ENCODE measurements at places on chromosomes 1 and 21.

DNA sequence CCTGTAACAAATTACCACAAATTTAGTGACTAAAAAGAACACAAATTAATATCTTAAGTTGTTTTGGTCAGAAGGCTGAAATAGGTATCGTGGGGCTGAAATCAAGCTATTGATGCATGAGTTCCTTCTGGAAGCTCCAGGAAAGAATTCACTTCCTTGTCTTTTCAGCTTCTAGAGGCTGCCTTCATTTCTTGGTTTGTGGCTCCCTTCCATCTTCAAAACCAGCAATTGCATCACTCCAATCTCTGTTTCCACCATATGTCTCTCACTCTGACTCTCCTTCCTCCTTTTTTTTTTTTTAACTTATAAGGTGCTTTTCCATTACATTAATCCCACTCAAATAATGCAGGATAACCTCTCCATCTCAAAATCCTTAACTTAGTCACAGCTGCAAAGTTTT is 78.4 kb downstream of the OLFM3 start:
- DNase-seq = no peak

- no peak for DNase-seq
Measured at GRCh38 chr1:21436488-21437340, 3.2 kb upstream of the NBPF3 start.

DNA sequence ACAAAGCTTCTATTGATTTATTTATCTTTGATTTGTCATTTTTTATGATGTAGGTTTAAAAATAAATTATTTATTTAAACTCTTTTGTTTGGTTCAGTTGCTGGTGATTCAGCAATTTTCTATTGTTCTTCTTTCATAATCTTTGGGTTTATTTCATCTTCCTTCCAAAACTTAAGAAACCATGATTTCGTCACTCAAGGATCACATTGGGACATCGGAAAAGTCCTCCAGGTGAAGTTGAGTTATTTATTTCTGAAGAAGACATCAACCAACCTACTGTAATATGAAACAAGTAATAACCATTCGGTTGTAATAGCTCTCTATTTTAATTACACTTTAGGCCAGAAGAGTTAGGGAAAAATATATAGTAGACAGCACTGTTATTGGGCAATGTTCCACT is 23.0 kb upstream of the WLS start:
- no peak for DNase-seq

GRCh38 chr21:31289702-31290101 is 54.4 kb downstream of the TIAM1 start:
- DNase-seq = no peak

GRCh38 chr1:183689762-183690204 is 36.7 kb upstream of the APOBEC4 start:
- no peak for DNase-seq

DNA sequence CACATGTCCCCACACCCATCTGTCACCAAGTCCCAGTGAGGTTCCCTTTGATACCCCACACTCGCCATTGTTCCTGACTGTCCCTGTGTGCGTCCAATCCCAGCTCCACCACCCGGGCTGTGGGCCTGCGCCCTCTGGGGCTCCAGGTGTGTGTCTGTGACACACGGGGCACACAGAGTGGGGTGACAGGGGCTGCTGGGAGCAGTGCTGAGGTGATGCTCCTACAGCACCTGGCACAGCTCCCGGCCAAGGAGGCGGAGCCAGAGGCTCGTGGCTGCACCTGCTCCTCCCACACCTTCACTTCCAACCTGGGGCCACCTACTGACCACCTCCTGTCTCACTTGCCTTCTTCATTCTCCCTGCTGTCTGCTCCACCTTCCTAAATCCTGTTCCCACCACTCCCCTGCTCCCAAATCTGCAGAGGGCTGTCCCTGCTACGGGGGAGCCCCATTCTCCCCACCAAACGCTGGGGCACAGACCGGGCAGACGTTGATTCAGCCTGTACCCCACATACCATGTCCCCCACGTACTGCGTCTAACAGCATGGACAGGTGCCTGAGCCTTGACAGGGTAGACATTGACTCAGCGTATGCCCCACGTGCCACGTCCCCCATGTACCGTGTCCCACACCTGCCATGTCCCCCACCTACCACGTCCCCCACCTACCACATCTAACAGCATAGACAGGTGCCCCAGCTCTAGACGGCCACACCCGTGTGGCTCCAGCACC is 16.4 kb downstream of the WDR4 start:
- no peak for DNase-seq

DNA sequence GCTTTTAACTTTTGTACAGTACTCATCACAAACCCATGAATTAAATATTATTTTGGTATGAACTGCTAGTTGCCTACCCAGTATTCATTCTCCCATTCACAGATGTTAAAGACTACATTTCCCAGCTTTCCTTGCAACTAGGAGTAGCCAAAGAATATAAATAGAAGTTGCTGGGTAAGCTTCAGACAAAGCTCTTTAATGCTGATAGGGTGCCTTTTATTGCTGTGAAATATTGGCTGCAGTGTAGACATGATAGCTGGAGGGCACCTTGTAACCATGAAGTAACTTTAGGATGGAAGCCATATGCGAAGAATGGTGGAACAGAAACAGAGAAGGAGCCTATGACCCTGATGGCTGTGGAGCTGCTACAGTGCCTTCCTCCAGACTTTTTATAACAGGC is 16.7 kb downstream of the JUN start:
- DNase-seq = no peak

DNA sequence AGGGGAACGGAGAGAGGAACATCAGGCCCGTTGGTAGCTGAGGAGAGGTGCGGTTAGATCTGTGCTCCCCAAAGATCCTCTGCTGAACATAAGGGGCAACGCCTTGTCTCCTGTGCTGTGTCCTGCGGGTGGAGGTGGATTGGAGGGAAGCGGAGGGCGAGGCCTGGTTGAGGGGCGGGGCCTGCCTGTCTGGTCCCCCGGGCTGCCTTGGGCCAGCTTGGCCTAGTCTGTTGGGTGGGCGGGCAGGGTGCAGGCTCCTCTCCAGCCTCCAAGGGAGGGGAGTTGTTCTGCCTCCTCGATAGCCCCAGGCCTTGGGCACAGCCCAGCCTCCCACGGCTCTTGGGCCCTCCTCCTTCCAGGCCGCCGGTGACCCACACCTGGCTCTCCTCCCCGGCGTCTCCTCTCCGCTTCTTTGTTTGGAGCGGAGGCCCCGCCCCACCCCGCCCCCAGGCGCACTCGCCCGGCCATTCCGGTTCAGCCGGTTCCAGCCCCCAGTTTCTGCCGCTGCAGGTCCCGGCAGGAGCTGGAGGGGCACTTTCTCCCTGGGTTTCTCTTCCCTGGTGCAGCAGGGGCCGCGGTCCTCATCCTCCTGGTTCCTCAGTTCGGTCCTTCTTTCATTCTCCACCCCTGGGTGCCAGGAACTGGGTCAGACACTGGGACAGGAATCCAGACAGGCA is 19.4 kb downstream of the PTPRF start:
- DNase-seq = no peak

DNA sequence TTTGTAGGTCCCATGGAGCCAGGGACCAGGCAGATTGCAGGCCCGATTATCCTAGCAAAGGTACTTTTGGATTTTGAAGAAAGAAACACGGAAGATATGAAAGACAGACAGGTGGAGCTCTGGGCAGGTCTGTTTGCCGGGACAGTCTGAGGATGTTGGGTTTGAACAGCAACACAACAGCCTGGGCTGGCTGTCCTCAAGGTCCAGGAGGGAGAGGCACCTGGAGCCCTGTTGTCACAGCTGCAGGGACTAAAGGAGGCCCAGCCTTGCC is 14.6 kb downstream of the H6PD start:
- no peak for DNase-seq
